A549 treated with ZK216348 at 1 μM for 4 hours (cell line): ENCODE measurements at places on chromosomes 11 and 22. TPM values are rescaled to one million over a fixed set of nuclear protein-coding genes. Genes with fewer than 3 reads are reported as not detected.

The FAT3 gene
- total RNA-seq = 0.27 to 0.67 TPM (median 0.49 TPM) in 5 replicates

The GALNT18 gene
- 18.4 to 28.2 TPM (median 23.4 TPM) in 5 replicates for total RNA-seq

The CBY1 gene
- total RNA-seq = 13.4 to 16.4 TPM (median 15.6 TPM) in 5 replicates

The OVCH2 gene
- total RNA-seq = not detected in 5 replicates

The C2CD3 gene
- 14.1 to 20.4 TPM (median 19.7 TPM) in 5 replicates for total RNA-seq

The GCAT gene
- total RNA-seq = 2.7 to 3.4 TPM (median 3.0 TPM) in 5 replicates

The CDC42BPG gene
- 0.83 to 2.2 TPM (median 1.7 TPM) in 5 replicates for total RNA-seq

The ZNF195 gene
- 19.3 to 23.4 TPM (median 19.8 TPM) in 5 replicates for total RNA-seq

The OLFML1 gene
- not detected in 5 replicates for total RNA-seq

The CBLIF gene
- total RNA-seq = not detected in 5 replicates

The RAB38 gene
- total RNA-seq = 0.73 to 1.7 TPM (median 1.0 TPM) in 5 replicates

The SYT13 gene
- 5.4 to 7.5 TPM (median 6.9 TPM) in 5 replicates for total RNA-seq

The SELENOM gene
- total RNA-seq = 44.3 to 71.4 TPM (median 66.5 TPM) in 5 replicates

The MYEOV gene
- 97.8 to 134 TPM (median 127 TPM) in 5 replicates for total RNA-seq

The TRPM5 gene
- total RNA-seq = not detected in 5 replicates

The CHKA gene
- 27.3 to 33.8 TPM (median 32.4 TPM) in 5 replicates for total RNA-seq

The YWHAH gene
- 132 to 165 TPM (median 155 TPM) in 5 replicates for total RNA-seq

The BRSK2 gene
- total RNA-seq = 6.5 to 7.9 TPM (median 6.9 TPM) in 5 replicates
